Activated naive CD4-positive, alpha-beta T cell (primary cell): ENCODE measurements at places on chromosomes 4 and X.

DNA sequence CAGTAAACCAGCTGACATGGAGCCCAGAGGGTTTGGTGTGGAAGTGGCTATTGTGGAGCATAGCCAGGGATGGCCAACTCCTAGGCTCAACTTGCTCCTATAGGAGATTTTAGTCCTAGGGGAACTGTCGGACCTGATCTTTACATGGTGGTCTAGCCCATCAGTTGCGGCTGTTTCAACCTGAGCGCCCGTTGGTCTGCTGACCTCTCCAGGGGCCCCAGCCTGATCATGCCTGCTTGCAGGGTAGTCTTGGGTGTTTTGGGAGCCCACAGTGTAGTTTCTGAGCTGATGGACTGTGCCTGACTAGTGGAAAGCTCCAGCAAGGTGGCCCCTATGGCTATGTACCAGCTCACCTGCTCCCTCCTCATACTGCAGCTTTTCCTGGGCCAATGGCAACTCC is 597.0 kb downstream of the IQCM start:
- no peak for DNase-seq

GRCh38 chrX:100695302-100695701 is 36.6 kb downstream of the SYTL4 start:
- no peak for DNase-seq

DNA sequence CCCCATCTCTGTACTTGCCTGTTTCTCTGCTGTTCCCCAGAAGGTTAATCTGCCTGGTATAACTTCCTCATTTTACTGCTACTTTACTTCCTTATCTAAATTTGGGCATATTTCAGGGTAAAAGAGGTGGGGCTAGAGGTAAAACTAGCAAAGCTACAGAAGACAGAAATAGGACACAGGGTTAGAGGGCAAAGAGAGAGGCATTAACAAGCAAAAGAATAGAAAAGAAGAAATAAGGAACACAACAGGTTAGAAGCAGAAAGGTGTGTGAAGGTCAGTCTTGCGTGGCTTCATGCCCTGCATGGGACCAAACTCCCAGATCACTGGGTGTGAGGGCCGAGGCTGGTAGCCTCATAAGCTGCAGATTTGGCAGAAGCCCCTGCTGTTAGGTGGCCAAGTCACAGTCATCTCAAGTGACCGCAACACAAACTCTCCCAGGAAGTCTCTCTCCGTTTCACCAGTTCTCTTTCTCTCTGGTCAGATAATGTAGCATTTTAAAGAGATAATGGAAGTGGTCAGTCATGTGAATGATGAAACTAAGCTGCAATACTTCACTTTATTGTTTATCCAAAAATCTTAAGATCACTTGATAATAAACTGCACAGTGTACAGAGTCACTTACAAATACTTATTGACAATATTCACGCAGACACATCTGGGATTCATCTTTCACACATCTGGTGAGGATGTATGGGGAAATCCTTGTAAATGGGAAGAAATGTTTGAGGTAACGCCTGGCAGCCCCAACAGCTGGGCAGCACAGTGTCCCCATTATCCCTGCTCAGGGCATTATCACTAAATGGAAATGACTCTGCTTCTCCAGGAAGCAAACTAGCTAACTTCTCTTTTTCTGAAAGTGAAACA is 16.4 kb downstream of the TMEM154 start:
- DNase-seq = no peak

GRCh38 chr4:29320947-29321620 is 1399.1 kb upstream of the PCDH7 start:
- no peak for DNase-seq

- no peak for DNase-seq
Measured at GRCh38 chr4:68432320-68432719, 14.9 kb upstream of the TMPRSS11E start.

DNA sequence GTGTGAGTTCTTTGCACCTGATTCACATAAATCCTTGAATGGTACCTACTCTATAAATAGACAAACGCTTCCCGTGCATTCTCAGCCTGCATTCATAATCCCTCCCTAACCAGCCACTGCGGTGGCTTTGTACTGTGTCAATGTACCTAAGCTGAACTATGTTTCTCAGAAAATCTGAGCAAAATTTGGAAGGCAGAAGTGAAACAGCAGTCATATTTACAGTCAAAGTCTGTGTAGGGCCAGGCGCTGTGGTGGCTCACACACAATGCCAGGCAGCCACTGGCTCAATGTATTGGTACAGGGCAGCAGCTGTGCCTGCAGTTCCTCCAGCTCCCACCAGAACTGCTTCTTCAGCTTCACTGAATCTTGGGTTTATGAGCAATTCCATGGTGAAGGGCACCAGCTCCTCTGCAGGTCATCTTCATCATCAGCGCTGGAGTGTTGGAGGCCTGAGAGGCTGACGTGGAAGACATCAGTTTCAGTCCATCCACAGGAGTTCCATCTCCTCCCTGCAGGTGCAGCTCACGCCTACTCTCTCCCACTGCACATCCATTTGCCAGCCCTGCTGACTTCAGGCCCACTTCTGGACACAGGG is 32.3 kb upstream of the IRF2 start:
- no peak for DNase-seq

DNA sequence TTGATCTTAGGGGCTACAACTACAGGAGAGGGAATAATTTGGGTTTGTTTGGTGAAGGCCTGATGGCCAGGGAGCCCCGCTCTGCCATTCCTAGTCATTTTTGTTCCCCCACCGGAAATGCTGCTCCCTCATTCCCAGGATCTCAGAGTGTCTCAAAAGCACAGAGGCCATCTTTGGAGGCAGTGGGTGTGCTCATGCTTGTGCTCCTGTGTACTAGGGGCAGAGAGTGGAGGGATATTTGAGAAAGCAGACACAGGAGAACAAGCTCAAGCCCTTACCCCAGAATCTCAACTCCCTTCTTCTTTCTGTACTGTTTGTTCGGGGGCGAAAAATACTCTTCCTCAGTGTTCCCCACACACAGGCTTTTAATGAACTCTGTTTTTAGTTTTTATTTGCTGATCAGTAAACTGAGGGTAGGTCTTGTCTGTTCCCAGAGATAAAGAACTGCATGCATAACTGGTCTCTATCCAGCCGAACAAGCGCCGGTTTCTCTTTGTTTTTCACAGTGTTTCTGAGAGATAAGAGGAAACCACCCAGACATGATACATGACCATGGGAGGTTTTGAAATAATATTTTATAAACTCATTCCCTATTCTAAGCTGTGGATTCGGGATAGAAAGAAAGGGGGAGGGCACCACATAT is 32.9 kb upstream of the XK start:
- no peak for DNase-seq

DNA sequence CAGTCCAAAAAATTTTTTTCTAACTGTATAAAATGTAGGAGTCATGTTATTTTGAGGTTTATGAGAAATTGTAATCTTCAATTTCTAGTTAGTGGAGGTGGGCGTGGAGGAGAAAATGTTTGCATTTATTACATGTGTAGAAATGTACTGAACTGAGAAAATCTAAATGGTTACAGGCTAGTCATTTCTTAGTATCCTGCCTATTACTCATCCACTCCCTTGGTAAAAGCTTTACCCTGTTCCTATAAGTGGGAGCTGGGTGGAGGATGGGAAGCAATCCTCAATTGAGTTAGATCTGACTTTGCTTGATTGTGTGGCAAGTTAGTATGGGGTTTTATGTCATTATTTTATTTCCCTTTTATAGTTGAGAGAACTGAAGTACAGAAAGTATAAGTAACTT is 73.8 kb downstream of the POLA1 start:
- DNase-seq = no peak

DNA sequence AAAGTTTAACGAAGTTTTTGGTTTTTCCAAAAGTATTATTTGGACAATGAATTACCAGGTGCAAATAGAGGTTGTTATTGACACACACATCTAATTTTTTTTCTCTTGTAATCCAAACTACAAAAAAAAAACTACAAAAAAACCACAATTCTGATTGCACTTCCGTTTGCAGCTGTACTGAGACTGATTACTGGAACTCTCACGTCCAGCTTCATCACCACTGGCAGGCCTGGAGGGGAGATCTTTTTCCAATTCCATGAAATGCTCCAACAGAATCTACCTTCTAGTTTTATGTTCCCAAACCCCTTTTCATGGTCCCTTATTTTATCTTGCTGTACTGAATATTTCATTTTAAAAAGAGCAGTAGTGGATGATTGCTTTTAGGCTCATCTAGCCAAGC is 1118.3 kb downstream of the C4orf33 start:
- no peak for DNase-seq

- DNase-seq = no peak
Measured at GRCh38 chr4:55445921-55446577, 50.3 kb downstream of the TMEM165 start.

DNA sequence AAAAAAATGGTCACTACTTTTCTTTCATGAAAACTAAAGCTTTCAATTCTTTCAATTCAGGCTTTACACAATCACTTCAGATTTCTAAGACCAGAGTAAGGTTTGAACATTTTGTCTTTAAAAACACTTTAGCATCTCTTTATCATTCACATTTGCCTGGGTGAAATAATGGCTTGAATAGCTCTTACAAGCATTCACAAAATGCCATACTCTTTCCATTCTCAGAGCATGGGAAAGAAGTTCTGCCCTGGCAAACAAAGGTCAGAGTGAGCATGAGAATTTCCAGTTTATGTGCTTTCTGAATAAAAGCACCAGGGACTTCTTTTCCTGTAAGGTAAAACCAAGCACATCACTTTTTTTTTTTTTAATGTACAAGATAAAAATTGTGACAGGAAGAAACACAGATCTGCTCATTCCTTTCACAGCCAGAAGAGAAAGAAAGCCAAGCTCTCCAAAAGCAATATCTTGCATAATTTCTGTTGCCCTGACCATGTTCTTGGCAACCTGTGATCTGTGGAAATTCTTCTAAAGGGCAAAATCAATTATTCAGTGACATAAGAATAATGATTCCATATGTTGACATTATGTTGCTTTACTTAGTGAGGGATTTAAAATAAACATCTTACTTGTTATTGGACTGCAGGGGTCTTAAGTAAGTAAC is 64.8 kb downstream of the CD40LG start:
- DNase-seq = no peak

- DNase-seq = no peak
Measured at GRCh38 chr4:69759189-69759604, 1.2 kb downstream of the SULT1B1 start.

GRCh38 chr4:57064811-57065711 is 45.1 kb downstream of the IGFBP7 start:
- no peak for DNase-seq

DNA sequence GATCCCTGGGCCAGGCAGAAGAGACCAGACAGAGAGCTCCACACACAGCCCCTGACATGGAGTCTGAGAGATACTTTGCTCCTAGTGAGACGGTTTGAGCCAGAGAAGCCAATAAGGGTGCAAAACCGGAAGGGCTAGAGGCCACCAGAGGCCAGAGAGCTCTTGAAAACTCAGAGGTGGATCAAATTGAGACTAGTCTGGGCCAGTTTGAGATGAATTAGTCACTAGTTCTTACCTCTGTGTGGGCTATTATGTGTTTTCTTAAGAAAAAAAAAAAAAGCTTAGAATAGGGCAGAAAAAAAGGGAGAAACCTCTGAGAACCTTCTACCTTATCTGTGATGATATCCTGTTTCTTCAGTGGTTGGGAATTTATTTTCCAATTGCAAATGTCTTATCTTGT is 110.4 kb upstream of the EDNRA start:
- no peak for DNase-seq

DNA sequence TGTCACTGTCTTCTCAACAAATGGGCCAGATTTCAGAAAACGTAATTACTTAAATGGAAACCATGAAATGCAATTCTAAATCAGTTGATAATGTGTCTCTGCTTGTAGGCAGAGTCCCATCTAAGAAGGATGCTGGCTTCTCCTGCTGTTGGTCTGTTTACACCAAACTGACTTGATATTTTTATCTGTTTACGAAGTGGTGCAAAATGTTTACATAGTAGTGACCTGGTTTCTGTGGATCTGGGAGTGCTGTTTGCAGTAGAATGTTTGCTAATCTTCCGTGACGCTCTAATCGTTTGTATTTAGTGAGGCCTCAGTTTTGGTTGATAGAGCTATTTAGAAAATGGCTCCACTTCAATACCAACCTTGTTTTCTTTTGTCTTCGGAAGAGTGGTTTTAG is 213.5 kb downstream of the VEGFC start:
- DNase-seq = no peak

GRCh38 chrX:138229718-138230117 is 481.8 kb downstream of the FGF13 start:
- no peak for DNase-seq

- DNase-seq = no peak
Measured at GRCh38 chrX:41148553-41148952, 63.3 kb downstream of the USP9X start.

DNA sequence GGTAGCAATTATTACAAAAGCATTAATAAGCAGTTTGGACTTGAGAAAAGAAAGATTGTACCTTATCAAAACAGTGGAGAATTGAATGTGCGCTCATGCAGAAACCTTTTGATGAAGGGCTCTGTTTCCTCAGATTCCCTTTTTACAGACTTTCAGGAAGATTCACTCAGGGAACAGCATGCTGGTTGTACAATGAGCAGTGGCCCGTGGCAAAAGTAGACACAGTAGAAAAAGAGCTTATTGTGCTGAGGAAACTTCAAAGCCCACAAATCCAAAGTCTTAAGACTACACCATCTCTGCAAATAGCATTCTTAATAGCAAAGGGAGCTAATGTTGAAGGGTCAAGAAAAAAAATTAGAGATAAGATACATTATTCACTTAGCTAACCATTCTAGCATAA is 858.9 kb downstream of the PDHA2 start:
- DNase-seq = no peak

- DNase-seq = no peak
Measured at GRCh38 chr4:180009316-180009715, 2233.9 kb upstream of the TENM3 start.

GRCh38 chrX:15013461-15013860 is 140.2 kb downstream of the MOSPD2 start:
- DNase-seq = no peak

DNA sequence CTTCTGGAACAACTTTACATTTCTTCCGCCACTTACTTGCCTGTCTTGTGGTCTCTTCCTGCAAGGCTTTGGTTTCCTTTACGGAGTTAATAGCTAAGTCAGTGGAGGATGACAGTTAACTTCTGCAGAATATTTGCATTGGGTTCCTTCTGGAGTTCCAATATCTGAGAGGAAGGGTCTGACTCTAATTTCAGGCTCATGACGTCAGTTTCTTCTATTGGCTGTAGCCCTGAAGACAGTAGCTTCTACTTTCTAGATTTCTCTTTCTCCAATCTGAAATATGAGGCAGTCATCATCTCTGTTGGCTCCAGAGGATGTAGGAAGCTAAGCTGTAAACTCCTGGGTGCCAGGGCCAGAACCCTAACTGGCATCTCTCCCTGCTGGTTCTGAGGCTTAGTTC is 76.7 kb downstream of the FRMPD3 start:
- DNase-seq = no peak

DNA sequence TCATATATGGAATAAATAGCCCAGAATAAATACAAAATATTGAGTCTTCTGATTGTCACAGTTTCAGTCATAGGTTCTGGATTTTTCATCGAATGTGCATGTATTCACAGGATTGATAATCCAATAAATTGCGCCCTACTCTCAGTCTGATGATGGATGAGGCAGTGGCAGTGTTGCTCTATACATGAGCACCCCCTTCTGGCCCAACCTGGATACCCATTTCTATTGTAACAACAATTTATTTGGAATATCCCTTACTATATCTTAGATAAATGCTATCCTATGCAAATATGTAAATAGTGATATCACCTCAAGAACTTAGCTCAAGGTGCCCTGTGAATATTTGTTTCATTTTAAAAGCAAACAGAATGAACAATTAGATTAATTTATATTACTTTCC is 733.7 kb upstream of the PABPC4L start:
- DNase-seq = no peak
